Aorta (tissue), 5 donors: ENCODE measurements at places on chromosomes 6 and 20. TPM values are rescaled to one million over a fixed set of nuclear protein-coding genes. Genes with fewer than 3 reads are reported as not detected.

- H3K36me3 ChIP-seq: no peaks in the 10 kb centered on the region
- no peak overlapping the region for H3K4me3 ChIP-seq
- no peak for DNase-seq
- no peaks in the 10 kb centered on the region for H3K27me3 ChIP-seq
- H3K27ac ChIP-seq: no peak overlapping the region
These were observed 402.7 kb downstream of the CDH4 start for GRCh38 chr20:61654726-61655125.

DNA sequence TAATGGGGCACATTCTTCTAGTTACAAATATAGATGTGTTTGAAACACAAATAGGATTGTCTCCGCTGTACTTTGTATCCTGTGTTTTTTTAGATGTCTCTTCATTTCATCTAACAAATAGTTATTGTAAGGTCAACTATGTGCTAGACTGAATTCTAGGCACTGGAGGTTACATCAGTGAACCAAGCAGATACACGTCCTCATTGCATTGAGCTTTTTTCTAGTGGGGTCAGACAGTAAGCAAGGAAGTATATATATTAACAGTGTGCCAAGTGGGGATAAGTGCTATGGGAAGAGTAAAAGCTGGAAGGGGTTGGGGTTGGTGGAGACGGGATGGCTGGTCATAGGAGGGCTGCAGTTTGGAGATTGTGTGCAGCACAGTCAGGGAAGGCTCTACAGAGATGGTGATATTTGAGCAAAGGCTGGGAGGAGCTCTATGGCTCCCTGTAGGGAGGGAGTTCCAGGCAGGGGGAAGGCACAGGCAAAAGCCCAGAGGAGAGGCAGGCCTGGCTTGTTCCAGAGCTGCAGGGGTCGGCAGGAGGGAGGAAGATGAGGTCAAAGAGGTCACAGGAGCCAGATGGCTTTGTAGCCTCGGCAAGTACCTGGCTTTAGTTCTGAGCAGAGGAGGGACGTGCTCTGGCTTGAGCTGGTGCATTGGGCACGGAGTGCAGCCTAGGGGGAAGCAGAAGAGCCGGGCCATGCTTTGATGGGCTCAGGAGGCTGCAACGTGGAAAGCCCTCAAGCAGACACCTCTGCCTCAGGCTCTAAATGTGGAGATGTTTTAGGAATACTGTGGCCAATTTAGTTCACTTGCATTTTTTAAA lies 152.3 kb downstream of the ZDHHC14 start:
- no peak overlapping the region for H3K27ac ChIP-seq
- H3K4me3 ChIP-seq: no peak overlapping the region
- H3K4me1 ChIP-seq: no peaks in the 10 kb centered on the region

DNA sequence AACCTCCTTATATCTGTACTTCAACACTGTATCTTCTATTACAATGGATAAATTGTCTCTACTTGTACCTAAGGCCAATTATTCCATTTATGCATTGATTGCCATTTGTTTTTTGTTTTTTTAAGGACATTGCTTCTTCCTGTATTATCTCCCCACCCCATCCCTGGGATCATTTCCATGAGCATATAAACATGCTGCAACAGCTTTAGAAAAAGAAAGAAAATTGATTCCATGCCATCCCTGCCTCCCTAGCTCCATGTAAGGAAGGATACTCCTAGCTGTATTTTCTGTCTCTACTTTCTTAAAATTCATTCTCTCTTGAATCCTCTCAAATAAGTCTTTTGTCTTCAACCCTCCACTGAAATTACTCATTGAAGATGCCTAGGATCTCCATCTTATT lies 101.8 kb upstream of the SIM1 start:
- DNase-seq: no peak
- H3K4me1 ChIP-seq: no peaks in the 10 kb centered on the region
- no peak overlapping the region for H3K4me3 ChIP-seq
- H3K27ac ChIP-seq: no peak overlapping the region
- H3K27me3 ChIP-seq: no peaks in the 10 kb centered on the region

DNA sequence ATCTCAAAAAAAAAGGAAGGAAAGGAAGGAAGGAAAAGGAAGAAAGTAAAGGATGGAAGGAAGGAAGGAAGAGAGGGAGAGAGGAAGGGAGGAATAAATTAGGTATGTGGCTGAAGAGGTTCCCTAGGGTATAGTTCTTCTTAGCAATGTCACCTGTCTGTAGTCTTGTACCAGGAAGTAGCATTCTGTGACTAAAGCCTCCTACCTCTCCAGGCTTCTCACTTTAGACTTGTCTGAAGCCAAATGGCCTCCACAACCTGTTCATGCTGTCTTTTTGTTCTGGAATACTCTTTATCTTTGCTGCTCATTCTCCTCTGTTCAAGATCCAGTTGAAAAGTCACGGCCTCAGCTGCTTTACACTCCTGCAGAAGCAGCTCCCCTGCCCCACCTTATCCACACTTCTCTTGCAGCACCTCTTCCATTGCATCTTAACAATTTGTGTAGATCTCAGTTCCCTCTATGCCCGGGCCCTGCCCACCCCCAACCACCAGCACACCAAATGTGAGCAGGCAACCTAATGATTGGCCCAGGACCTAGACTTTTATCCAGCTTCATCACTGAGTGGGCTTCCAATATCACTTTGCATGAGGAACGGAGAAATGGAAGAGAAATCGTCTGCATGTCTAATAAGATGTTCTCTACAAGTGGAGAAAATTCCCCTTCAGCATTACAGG lies 19.1 kb downstream of the GCNT2 start:
- H3K36me3 ChIP-seq: no peaks in the 10 kb centered on the region
- no peak overlapping the region for H3K27ac ChIP-seq
- no peaks in the 10 kb centered on the region for H3K27me3 ChIP-seq
- peaks cover 2% of the 10 kb centered on the region for H3K4me1 ChIP-seq
- no peak overlapping the region for H3K4me3 ChIP-seq

DNA sequence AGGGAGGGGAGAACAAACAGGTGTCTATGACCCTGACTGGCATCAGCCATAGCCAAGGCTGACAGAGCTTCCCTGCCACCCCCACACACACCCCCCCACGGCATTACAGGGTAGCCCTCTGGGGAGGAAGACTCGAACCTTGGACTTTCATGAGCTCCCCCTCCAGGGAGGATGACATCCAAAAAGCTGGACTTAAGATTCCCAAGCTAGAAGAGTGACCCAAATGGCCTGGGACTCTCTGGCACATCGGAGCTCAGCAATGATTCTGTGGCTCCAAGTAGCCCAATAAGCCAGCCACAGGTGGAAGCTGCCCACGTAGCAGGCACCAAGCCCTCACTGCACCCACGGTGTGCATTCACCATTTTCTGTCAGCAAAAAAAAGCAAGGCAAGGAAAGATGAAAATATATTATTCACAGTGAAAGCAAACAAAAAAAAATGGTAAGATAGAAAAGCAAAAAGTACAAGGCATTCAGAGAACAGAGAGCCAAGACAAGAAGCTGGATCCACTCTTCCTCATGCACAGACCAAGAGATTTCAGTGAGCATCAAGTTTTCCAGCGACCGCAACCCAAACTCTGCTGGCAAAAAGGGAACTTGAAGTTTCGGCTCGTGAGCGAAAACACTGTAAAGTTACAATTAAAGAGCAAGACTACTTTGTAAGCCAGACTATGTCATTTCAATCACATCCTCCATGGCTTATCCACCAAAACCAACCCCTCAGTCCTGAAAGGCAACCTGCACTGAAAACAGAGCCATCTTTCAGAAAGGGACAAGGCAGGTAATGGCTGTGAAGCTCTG lies 10.9 kb downstream of the JAG1 start:
- H3K27me3 ChIP-seq: no peaks in the 10 kb centered on the region
- no peak for DNase-seq
- peaks cover 22% of the 10 kb centered on the region for H3K4me1 ChIP-seq

DNA sequence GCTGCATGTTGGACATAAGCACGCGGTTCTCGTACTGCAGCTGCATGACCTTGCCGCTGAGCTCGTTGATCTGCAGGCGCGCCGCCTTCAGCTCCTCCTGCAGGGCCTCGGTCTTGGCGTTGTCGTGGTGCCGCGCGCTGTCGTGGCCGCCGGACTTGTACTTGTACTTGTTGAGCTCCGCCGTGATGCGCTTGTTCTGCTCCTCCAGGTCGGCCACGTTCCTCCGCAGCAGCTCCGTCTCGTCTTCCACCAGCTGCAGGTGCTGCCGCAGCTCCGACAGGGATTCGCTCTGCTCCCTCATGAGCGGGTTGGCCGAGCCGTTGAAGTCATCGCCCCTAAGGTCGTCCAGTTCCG lies 16.6 kb upstream of the KIAA0408 start:
- no peak overlapping the region for H3K4me3 ChIP-seq
- H3K36me3 ChIP-seq: no peaks in the 10 kb centered on the region
- DNase-seq: peak; percentile 44
- no peaks in the 10 kb centered on the region for H3K27me3 ChIP-seq
- H3K27ac ChIP-seq: no peak overlapping the region

GRCh38 chr6:40918040-40918651 lies 120.9 kb downstream of the UNC5CL start:
- no peak overlapping the region for H3K4me3 ChIP-seq
- DNase-seq: no peak
- H3K4me1 ChIP-seq: no peaks in the 10 kb centered on the region
- H3K27ac ChIP-seq: no peak overlapping the region
- no peaks in the 10 kb centered on the region for H3K36me3 ChIP-seq

- H3K4me1 ChIP-seq: no peaks in the 10 kb centered on the region
- H3K36me3 ChIP-seq: no peaks in the 10 kb centered on the region
These were observed 559.8 kb upstream of the SLC35B3 start for GRCh38 chr6:8995156-8995555.

GRCh38 chr20:46188866-46189541 lies 70.9 kb downstream of the CD40 start:
- H3K27me3 ChIP-seq: no peaks in the 10 kb centered on the region
- H3K4me3 ChIP-seq: no peak overlapping the region
- no peaks in the 10 kb centered on the region for H3K4me1 ChIP-seq
- H3K36me3 ChIP-seq: no peaks in the 10 kb centered on the region

BACH2 gene
- 11.6 TPM for total RNA-seq
